ENCODE measurements at places on chromosomes 5 and 9.

DNA sequence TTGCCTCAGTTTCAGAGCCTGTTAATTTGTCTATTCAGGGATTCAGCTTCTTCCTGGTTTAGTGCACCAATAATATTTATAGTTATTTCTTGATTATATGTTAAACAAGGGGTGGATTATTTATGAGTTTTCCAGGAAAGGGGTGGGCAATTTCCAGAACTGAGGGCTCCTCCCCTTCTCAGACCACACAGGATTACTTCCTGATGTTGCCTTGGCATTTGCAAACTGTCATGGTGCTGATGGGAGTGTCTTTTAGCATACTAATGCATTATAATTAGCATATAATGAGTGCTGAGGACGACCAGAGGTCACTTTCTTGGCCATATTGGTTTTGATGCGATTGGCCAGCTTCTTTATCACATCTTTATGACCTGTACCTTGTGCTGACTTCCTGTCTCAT is 6.2 kb upstream of the DTWD2 start:
- no peak for DNase-seq

GRCh38 chr9:86735772-86736458 is 211.4 kb downstream of the GAS1 start:
- no peak for DNase-seq

- no peak for DNase-seq
These were observed 431.4 kb upstream of the CCNG1 start for GRCh38 chr5:163005949-163006348.

GRCh38 chr5:133450286-133450685 is 162.1 kb downstream of the FSTL4 start:
- DNase-seq: no peak

GRCh38 chr9:111483439-111483857 is 735 bp downstream of the ECPAS start:
- peak; percentile 65 for DNase-seq

DNA sequence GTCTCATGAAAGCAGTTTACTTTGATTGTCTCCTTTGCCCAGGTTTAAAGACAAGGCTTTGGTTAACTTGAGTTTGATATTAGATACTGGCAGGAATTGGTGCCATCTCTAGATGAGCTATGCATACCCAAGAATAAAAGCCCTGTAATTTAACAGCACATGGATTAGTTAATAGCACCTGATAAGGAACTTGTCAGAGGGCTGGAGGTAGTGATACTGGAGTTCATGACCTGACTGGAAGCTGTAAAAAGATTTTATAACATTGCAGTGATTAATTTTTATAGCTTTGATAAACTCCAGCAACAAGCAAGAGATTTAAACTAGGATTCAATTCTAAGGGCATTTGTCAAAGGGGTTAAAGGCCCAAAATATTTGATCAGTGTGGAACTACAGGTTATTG is 34.9 kb upstream of the SYK start:
- DNase-seq: no peak

Measured in stimulated activated CD4-positive, alpha-beta T cell treated with anti-CD3 and anti-CD28 coated beads, Interleukin-15, amount 100 ng/mL, for 24 hours (primary cell).